ENCODE measurements at places on chromosomes 4 and X.

GRCh38 chr4:125991398-125991797 lies 676.6 kb downstream of the FAT4 start:
- no peak for DNase-seq

DNA sequence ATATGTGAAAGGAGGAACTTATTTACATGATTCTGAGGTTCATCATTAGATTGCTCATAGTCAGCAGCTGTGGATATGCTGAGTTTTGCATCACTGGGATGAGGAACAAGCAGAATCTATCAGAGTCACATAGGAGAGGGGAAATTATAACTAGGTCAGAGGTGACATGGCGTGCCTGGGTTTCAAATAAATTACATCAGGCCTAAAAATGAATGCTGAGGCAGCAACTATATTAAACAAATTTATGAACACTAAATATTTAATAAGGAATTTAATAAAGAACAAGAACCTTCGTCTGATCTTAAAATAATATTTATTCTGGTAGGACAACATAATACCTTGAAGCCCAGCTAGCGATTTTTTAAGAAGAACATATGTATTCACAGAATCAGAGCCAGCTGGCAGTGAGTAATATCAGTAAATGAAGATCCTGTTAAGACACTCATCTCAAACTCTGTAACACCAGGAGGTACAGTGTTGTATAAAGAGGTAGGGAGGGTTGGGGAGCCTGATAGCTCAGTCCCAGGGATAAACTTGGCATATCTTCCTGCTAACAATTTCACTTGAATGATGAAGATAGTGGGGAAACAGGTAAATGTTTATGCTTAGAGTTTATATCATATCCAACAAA lies 60.9 kb upstream of the HS3ST1 start:
- DNase-seq: no peak

DNA sequence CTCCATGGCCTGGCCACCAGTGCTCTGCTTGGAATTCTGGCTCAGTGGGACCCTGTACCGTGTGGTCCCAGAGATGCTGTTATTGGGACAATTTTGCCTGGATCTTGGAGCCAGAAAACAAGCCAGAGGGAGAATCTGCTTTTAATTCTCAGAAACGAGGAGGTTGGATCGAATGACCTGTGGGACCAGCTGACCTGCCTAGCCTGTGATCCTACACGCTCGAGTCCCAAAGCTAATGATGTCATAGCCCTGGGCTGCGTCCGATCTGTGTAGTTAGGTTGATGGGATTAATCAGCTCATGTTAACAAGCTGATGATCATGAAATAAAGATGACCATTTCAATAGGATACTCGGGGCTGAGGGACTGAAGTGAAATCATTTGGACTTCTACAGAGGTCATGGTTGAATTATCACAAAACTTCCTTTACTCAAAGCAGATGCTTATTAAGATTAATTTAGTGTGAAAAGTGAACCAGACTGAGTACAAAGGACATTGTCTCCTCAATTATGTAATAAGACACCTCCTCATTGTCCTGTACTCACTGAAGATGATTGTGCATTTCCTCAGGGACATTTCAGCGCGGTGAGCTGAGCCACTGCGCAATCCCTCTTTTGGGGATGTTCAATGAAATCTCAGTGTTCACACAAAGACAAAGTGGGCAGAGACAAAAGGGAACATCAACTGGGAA lies 51.9 kb upstream of the STX18 start:
- no peak for DNase-seq

DNA sequence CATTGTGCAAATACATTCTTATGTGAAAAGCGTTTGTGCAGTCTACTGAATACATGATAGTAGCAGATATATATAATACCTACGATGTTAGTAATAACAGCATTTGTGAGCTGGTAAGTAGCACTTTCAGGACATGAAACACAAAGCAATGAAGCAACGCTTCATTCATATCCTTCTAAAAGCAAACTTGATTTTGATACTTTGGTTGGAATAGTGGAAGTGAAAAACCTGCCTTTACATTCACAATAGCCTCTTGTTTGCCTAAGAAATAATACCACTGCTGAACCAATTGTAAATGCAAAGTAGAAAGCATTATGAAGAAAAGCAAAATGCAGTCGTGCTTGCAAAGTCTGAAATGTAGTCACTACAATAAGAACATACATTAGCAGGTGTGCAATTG lies 926.3 kb downstream of the FSTL5 start:
- no peak for DNase-seq

GRCh38 chr4:42151568-42152506 lies 618 bp downstream of the BEND4 start:
- peak; percentile 86 for DNase-seq

DNA sequence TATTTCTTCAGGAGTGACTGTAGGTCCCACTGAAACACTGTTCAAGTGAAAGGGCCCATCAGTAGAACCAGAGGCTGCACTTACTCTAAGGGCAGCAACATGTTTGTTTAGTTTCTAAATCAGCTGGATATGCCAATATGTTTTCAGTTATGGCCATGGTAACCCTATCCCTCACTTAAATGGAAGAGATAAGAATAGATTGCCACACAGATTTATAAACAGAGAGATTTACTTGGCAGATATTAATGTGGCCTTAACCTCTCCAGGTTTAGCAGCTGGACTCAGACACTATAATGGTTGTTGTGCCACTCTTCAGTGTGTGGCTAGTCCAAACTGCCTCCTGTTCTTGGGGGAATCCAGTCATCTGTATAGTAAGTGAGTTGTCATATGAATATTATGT lies 354.1 kb downstream of the TEX13C start:
- no peak for DNase-seq

DNA sequence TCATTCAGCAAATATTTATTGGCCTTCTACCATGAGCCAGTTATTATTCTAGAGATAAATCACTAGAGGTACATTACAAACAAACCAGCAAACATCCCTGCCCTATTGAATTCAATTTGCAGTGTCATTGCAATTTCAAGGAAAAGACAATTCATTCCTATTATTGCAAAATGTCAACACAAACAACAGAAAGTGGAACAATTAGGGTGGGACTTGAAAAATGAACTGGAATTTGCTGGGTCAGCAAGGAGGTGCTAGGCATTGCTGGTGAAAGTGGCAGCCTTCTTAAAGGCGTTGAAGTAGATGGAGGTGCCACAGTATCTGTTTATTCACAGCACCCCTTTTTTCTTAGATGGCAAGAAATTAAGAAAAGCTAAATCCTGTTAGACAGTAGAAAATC lies 224.0 kb upstream of the BMP3 start:
- DNase-seq: no peak

DNA sequence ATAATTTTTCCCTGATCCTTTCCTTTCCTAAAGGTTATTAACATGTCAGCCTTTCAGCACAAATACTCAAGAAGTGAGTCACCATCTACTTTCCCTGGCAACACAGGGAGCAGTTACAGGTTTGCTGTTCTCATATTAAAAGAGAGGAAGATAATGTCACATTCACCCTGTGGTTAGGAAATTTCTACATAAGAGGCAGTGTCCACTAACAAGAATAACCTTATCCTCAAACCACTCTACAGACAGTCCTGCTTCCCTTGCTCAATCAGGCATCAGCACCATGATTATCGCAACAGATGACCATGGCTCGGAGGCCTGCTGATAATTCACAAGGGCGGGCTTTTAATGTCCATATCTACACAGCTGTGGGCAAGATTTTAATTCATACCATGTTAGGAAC lies 30.9 kb downstream of the RNF150 start:
- no peak for DNase-seq

DNA sequence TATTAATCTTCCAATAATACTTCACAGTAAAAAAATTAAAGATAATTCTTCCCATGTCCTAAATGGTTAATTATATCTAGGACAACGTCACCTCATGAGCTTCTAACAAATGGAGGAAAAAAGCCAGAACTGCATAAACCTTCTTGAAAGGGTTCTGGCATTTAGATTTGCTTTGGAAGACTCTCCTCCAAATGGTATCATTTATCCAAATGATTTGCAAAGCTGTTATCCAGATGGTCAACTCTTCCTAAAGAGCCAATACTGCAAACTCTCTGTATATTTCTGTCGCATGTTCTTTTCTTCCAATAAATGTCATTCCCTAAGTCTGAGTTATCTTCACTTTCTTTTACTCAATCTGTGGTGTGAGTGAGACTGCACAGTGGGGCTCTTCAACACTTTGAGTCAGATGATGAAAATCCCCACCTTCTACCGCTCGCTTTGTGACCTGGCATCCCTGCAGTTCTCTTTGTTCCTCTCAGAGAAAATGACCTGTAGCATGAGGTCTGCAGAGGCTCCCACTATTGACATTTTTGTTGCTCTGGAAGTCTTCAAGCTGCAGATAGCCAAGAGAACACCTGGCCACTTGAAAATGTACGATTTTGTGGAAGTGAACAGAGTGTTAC lies 52.9 kb downstream of the TMEM150C start:
- no peak for DNase-seq

DNA sequence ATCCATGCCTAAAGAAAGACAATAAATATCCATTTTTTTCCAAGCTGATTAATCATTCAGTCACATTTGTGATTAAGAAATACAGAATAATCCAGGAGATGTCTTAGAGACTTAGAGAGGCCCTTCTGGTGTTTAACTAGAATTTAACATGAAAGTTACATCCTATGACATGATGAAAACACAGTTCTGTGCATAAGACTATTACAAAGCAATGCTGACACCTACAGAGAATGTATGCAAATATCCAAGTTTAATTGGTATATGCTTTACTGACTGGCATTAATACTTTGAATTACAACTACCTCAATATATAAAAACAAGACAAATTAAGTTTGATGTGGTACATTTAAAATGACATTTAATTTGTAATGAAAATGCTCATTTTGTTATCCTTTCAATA lies 17.8 kb upstream of the TLL1 start:
- DNase-seq: no peak

GRCh38 chr4:89537281-89537680 lies 229.7 kb upstream of the GPRIN3 start:
- no peak for DNase-seq

GRCh38 chr4:80365928-80366327 lies 30.4 kb downstream of the CFAP299 start:
- DNase-seq: no peak

DNA sequence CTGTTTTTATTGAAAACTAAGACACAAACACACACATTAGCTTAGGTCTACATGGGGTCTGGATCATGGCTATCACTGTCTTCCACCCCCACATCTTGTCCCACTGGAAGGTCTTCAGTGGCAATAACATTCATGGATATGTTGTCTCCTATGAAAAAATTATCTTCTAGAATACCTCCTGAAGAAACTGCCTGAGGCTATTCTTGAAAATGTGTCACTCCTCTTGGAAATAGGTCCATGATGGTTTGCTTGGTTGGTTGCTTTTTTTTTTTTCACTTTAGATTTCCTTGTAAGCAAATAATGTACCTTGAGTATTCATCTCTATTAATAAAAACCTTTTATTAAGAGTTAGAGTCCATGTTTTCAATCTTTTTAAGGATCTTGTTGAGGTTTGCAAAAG lies 195.3 kb upstream of the PDE5A start:
- DNase-seq: no peak

DNA sequence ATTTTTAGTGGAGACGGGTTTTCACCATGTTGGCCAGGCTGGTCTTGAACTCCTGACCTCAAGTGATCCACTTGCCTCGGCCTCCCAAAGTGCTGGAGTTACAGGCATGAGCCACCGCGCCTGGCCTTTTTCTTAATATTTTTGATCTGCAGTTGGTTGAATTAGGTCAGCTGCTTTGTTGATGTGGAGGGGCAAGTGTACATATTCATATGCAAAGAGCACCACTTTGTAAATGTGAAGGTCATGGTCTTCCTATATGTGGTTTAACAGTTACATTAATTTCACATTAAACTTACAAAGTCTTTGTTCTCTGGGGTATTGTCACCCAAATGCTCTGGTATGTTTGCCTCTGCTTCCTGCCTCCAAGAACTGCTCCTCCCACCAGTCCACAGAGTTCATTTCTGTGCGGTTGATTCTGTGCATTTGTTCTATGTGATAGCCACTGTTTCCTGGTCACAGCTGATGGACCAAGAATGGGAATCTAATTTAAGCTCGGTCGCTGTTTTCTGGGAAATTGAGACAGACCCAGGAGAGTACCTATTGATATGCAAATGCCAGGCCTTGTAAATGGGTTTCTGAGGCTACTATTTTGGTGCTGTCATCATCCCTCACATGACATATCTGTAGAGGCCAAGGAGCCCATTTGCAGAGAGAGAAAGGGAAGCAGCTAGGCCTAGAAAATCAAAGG lies 26.9 kb upstream of the HPSE start:
- DNase-seq: no peak

DNA sequence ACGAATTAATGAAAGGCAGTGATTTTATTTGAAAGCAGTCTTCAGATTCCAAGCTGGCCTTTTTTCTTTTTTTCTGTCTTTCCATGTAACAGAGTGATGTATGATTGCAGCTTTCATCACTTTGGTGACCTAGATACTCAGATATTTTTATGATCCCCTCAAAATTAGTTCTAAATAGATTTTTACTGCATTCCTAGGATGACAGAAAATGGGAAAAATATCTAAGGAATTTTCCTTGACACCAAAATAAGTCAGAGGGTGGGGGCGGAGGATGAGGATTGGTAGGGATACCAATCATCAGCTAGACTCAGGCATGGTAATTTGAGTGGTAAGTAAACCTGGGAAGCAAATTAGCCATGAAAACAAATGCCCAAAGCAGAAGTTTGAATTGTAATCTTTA lies 11.9 kb upstream of the HMGB2 start:
- no peak for DNase-seq

DNA sequence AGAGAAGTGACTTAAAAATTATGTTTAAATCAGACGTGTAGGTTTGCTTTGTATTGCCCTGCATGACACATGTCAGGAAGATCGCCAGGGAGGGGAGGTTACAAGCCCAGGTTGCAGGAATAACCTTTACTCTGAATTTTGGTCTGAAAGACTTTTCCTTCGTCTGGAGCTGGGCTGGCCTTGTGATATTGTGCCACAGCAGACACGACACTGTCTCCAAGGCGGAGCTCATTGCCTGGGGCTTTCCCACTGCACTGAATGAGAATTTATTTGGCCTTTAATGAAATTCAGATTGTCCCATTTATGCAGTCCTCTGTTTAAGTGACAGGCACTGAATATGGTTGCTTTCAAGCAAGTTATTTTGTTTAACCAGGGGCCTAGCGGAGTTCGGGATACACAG lies 45.1 kb downstream of the RHOH start:
- DNase-seq: no peak

DNA sequence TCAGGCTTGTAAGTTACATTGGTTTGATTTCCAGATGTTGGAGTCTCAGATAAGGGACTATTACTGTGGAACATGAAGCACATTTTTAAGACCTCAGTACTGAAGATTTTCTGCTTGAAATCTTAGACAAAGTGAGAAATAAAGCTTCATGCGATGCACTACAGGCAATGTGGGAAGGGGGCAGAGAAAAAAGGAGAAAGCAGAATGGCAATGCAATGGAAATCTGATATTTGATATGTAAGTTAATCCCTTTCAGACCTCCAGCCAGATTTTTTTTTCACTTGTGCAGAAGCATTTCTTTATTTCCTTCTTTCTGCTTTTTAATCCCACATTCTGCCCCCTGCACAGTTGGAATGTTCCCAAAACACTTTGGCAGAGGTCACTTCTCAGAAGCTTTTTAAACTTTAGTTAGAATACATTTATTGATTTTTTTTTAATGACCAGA lies 174.3 kb downstream of the ADGRL3 start:
- DNase-seq: no peak

Measured in ecto neural progenitor cell (in vitro differentiated cells).